ENCODE measurements at places on chromosomes 2 and 18. TPM values are rescaled to one million over a fixed set of nuclear protein-coding genes. Genes with fewer than 3 reads are reported as not detected.

Gene UPP2
- not detected for polyA plus RNA-seq

DNA sequence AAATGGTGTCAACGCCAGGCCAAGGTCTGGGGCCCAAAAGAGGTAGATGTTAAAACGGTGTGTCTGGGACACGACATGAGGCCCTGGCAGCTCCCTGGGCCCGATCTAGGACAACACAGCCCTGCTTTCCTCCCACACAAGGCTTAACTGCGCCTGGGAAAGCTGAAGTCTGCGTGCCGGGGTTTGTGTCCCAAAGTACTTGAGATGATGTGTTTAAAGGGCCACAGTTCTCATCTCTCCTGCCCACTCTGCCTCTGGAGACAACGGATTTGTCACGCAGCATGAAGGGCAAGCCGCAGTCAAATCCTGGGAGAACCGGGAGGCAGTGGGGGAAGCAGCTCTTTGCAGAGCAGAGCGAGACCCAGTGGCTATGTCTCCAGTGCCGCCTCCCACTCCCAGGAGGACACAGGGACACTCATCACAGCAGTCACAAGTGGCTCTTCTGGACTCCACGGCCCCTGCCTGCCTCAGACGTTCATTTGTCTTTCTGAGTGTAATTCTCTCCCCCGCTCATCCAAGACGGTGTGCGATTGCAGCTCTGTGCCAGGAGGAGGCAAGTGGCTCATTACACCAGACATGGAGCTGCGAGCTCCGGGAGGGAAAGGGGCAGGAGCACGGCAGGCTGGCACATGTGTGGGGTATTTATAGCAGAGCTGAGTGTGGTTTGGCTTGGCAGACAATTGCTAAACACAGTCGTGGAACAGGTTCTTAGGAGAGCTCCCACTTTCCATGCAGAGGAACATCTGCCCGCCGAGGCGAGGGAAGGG is 57.7 kb upstream of the SEMA4C start:
- H3K4me1 ChIP-seq: peaks cover 37% of the 10 kb centered on the region
- no peaks in the 10 kb centered on the region for H3K36me3 ChIP-seq

GRCh38 chr18:49525981-49526380 is 35.9 kb upstream of the LIPG start:
- no peaks in the 10 kb centered on the region for H3K27me3 ChIP-seq
- no peak for DNase-seq
- H3K27ac ChIP-seq: no peak overlapping the region
- peaks cover 4% of the 10 kb centered on the region for H3K4me1 ChIP-seq

DNA sequence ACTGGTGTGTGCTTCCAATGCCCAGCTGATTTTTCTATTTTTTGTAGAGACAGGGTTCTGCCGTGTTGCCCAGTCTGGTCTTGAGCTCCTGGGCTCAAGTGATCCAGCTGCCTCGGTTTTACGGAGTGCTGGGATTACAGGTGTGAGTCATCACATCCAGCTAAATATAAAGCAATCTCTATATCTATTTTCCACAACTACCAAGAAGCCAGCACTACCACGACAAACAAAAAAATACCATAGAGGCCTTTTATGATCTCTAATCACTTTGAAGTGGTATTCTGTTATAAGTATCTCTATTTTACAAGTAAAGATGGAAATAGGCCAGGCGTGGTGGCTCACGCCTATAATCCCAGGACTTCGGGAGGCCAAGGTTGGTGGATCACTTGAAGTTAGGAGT is 34.7 kb downstream of the C2orf74 start:
- H3K4me1 ChIP-seq: no peaks in the 10 kb centered on the region
- H3K27me3 ChIP-seq: no peaks in the 10 kb centered on the region
- H3K4me3 ChIP-seq: no peak overlapping the region
- H3K36me3 ChIP-seq: peaks cover 35% of the 10 kb centered on the region
- DNase-seq: no peak

DNA sequence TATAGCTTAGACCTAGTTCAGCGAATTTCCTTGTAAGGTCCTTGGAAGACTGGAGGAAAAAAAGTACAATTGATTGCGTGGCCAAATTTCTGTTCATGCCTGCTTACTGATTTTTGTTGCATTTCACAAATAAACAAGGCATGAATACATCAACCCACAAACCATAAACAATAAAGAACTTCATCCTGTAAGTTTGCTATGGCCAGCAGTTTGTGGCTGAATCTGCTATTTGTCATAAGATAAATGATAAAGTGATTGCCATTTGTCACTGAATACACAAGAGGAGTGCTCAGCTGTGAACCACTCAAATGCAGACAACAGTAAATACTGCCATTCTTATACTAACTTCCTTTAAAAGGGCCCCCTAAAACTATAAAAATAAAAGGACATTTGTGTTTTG is 259.5 kb downstream of the CCDC178 start:
- H3K4me3 ChIP-seq: no peak overlapping the region
- H3K27ac ChIP-seq: no peak overlapping the region
- no peaks in the 10 kb centered on the region for H3K4me1 ChIP-seq
- no peaks in the 10 kb centered on the region for H3K27me3 ChIP-seq

DNA sequence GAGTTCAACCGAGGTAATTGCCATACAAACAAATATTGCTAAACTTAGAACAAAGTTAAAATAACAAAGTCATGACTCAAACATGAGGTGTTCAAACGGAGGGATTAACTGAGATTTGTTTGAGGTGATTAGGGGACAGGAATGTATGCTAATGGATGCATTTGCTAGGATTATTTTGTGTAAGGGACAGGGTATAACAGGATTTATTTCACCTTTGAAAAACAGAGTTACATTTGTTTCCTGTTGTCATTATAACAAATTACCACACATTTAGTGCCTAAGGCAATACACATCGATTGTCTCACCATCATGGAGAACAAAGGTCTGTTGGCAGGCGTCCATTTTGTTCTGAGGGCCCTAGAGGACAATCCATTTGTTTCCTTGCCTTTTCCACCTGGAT is 304.3 kb upstream of the CNTNAP5 start:
- no peak overlapping the region for H3K27ac ChIP-seq
- no peaks in the 10 kb centered on the region for H3K36me3 ChIP-seq
- H3K4me1 ChIP-seq: no peaks in the 10 kb centered on the region

DNA sequence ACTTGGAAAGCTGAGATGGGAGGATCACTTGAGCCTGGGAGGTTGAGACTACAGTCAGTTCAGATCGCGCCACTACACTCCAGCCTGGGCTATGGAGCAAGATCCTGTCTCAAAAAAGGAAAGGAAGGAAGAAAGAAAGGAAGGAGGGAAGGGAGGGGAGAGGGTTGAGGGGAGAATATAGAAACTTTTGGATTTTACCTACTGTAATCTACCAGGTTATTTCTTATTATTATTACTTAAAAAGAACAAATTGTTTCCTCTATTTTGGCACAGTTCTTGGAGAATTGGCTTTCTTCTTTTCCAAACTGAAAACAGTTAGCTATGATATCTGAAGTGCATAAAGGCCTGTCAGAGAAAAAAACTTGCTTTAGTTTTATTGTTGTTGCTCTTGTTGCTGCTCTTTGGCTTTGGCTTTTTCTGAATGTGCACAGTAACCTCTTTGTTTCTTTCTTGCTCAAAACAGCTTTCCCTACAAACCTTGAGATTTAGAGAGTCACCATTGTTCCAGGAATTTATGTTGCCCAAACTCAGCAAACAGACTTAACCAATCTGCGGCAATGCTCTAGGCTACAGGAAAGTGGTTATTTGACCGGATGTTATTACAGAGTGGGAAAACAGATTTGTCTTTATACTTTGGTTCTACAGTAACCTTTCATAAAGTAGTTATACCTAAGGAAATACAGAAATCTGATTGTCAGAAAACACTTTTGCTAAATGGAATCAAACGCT is 214.9 kb downstream of the XIRP2 start:
- no peak overlapping the region for H3K27ac ChIP-seq
- DNase-seq: no peak
- no peak overlapping the region for H3K4me3 ChIP-seq
- H3K36me3 ChIP-seq: no peaks in the 10 kb centered on the region
- no peaks in the 10 kb centered on the region for H3K4me1 ChIP-seq

DNA sequence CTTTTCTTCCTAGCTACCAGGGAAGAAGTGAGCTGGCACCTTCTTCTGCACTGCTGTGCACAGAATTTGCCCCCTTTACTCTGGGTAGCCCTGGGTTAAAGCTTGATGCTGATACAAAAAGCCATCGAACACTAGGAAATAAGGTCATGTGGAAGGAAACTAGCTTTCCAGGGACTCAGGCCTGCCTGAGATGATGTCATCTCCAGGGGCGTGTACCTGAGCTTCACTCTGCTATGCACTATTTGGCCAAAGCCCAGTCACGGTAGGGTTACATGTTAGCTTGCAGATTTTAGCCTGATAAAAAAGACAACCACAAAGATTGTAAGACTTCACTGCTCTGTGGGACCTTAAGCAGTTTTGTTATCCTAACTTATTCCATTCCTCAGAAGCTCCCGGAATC is 20.4 kb downstream of the EDAR start:
- H3K27ac ChIP-seq: no peak overlapping the region
- peaks cover 3% of the 10 kb centered on the region for H3K4me1 ChIP-seq

DNA sequence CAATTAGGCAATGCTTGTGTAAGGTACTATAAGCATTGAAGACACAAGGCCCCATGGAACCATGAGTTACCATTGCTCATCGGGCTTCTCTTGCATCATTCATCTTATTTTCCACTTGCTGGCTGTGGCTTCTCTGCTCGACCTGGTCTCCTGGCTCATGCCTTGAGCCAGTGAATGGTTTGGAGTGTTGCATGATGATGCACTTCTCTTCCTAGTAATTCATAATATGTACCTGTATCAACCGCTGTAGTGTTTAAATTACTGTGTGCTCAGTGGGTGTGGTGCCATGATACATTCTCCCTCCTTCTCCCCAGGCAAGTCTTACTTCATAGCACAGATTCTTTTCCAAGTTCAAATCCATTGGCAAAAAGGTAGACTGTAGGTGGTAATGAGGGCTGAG is 66.8 kb downstream of the ABCA12 start:
- no peaks in the 10 kb centered on the region for H3K27me3 ChIP-seq
- no peak overlapping the region for H3K27ac ChIP-seq
- no peaks in the 10 kb centered on the region for H3K36me3 ChIP-seq
- H3K4me3 ChIP-seq: no peak overlapping the region
- no peak for DNase-seq

DNA sequence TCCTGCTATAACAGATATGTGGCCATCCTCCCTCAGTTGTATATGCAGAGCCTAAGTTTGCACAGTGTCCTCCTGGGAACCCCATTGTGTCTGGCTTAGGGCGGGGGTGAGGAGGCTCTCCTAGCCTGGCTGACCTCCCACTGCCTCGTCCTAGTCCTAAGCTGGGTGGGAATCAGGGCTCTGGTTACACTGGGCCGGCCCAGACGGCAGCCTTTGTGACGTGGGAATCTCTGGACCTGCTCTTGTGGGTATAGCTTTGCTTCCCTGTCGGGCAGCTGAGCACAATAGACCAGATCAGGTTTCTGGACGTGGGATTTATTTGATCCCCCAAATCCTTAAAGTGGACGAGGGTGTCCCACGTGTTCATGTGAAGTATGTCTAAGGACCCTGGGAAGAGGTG is 2.9 kb downstream of the ACKR3 start:
- H3K27me3 ChIP-seq: peaks cover 5% of the 10 kb centered on the region
- H3K36me3 ChIP-seq: no peaks in the 10 kb centered on the region
- peaks cover 47% of the 10 kb centered on the region for H3K4me1 ChIP-seq
- no peak overlapping the region for H3K27ac ChIP-seq
- DNase-seq: peak; percentile 71
- H3K4me3 ChIP-seq: peak overlapping the region; percentile 36

DNA sequence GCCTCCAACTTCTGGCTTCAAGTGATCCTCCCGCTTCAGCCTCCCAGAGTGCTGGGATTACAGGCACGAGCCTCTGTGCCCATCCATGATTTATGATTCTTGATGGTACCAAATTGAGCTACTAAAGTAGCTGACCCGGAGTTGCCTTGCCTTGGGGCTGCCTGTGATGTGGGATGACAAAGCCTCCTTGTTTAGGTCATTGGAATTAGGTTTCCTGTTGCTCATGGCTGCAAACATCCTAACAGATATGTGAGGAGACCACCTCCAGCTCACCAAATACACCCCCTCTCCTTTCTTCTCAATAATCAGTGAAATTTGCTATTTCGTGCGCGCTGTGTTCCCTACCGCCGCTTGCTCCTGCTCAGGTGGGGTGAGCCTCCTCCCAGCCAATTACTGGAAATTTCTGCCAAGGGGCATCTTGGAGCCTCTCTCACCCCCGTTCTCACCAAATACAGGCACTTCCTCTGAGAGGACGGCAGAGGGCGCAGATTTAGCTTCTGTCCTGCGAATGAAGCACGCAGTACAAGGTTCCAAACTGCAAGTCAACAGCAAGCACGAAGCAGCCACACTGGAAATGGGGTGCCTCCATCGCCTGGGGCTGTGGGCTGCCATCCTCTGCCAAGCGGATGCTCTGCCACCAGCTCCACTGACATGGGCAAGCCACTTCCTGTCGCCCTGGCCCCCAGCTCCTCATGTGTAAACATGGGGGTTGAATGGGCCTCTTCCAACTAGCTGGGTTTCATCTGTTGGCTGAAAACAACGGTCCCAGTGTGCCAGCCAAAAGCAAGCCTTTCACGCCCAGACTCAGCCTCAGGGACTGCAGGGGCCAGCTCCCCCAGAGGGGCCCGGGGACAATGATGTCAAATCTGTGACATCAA is 71.7 kb downstream of the NCAPH start:
- no peaks in the 10 kb centered on the region for H3K36me3 ChIP-seq
- no peak overlapping the region for H3K27ac ChIP-seq
- H3K4me1 ChIP-seq: peaks cover 22% of the 10 kb centered on the region

DNA sequence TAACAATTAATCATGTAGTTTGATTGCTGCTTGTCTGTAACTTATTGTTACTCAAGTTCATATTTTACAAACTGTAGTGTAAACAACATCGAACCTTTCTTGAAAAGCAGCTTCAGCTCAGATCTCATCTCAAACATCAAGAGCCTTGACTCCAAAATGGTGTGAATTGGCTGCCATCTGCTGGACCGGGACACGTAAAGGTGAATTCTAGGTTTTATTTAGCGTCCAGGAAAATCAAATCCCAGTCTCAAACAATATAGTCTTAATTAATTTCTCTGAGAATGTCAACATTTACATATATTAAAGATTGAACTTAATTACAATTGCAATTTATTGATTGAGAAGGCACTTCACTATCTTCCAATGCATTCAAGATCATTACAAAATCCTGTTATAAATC is 453.0 kb downstream of the GALR1 start:
- H3K27ac ChIP-seq: no peak overlapping the region
- DNase-seq: peak; percentile 70
- no peaks in the 10 kb centered on the region for H3K36me3 ChIP-seq
- H3K4me1 ChIP-seq: no peaks in the 10 kb centered on the region
- no peaks in the 10 kb centered on the region for H3K27me3 ChIP-seq
- no peak overlapping the region for H3K4me3 ChIP-seq

DNA sequence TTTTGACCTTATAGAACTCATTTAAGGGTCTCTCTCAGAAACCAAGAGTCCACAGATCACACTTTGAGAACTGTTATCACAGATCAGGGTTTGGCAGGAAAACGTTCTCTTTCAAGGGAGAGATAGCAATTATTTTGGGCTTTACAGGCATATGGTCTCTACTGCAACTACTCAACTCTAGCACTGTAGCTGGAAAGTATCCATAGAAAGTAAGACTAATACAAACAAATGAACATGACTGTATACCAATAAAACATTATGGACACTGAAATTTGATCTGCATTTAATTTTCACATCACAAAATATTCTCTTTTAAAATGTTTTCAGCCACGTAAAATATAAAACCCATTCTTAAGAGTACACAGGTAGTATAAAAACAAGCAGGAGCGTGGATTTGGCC is 100.5 kb downstream of the TRIP12 start:
- DNase-seq: no peak
- peaks cover 15% of the 10 kb centered on the region for H3K36me3 ChIP-seq
- H3K4me1 ChIP-seq: no peaks in the 10 kb centered on the region
- H3K27ac ChIP-seq: no peak overlapping the region
- H3K4me3 ChIP-seq: no peak overlapping the region
